ENCODE measurements at places on chromosomes 2 and 18.
A peak's percentile ranks its signal among the peaks of the same experiment; 100 is the strongest.

- DNase-seq = no peak
Observed at GRCh38 chr2:206820807-206821206, 55.4 kb downstream of the FASTKD2 start.

DNA sequence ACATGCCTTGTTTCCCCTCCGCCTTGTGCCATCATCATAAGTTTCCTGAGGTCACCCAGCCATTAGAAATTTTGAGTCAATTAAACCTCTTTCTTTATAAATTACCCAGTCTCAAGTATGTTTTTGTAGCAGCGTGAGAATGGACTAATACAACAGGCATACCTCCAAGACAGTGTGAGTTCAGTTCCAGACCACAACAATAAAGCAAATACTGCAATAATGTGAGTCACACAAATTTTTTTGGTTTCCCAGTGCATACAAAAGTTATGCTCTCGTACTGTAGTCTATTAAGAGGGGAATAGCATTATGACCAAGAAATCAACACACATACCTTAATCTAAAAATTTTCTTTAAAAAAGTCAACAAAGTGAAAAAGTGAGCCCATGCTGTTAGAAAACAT lies 217.2 kb downstream of the NR4A2 start:
- no peak for DNase-seq

DNA sequence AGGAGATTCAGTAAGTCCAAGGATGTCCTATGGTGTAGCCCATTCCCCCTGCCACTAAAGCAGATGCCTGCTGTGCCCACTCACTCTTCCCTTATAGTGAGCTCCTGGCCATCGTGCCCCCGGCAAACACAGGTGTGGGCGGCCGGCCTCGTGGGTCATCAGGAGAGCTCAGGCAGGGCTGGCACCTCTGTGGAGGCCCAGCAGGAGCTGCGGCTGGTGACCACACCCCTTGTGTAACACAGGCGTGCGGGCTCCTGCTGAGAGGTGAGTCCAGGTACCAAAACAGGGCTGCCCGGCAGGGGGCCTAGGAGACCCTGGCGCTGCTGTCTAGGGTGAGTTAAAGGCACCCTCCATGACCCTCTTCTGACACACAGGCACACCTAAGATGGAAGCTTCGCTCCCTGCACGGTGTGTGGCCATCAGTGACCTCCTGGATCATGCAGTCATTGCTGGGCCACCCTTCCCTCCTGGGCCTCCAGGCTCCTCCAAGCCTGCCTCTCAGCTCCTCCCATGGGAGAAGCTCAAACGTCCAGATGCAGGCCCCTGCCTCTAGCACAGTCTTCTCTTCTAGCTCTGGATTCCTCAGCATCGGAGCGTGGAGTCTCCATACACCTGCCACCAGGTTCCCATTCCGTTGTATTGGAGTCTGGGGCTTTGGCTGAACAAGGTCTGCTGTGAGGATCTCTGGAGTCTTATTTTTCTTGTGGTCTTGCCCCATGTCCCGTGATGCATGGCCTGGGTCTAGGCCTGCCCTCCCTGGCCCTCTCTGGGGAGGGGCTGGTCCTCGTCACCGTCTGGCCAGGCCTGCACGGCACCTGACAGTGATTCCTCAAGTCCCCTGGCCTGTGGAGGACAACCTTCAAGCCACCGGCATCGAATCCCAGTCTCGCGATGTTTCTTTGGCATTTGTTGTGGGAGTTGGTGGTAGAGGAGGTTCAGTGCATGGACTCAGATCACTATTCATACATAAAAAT lies 246.9 kb downstream of the ACKR3 start:
- no peak for DNase-seq

- DNase-seq = no peak
Observed at GRCh38 chr2:233650981-233651380, 14.7 kb downstream of the UGT1A10 start.

- DNase-seq = no peak
Observed at GRCh38 chr2:188628989-188629752, 337.5 kb downstream of the GULP1 start.

- no peak for DNase-seq
Observed at GRCh38 chr18:44856157-44856556, 175.5 kb downstream of the SETBP1 start.

- DNase-seq = no peak
Observed at GRCh38 chr2:54122939-54123338, 7.5 kb downstream of the ACYP2 start.

DNA sequence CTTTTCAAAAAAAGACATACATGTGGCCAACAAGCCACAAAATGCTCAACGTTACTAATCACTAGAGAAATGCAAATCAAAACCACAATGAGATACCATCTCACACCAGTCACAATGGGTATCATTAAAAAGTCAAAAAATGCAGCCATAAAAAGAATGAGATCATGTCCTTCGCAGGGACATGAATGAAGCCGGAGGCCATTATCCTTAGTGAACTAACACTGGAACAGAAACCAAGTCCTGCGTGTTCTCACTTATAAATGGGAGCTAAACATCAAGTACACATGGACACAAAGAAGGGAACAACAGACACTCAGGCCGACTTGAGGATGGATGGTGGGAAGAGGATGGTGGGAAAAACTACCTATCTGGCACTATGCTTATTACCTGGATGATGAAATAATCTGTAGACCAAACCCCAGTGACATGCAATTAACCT lies 17.8 kb upstream of the ATL2 start:
- DNase-seq = no peak

GRCh38 chr18:30858560-30858959 lies 184.0 kb downstream of the DSC3 start:
- no peak for DNase-seq

DNA sequence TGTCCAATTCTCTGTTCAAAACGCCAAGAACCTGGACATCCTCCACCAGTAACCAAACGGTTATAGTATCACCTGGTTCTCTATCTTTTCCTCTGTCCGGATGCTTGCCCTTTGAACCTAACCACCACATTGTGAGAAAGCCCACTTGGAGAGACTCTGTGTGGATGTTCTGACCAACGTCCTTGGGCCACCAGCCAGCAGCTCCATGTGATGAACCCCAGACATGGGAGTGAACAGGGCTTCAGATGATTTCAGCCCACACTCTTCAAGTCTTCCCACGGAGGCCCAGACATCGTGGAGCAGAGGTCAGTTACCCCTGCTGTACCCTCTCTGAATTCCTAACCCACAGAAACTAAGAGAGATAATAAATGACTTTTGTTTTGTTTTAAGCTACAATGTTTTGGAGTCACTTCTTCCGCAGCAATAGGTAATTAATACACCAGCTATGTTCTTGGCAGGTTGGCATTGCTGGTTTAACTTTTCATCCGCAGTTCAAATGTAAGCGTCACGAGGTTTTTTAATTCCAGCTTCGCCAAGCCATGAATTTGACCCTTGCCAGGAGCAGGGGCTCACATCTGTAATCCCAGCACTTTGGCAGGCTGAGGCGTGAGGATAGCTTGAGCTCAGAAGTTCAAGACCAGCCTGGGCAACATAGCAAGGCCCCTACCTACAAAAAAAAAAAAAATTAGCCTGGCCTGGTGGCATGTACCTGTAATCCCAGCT lies 36.1 kb upstream of the ZNF532 start:
- no peak for DNase-seq

DNA sequence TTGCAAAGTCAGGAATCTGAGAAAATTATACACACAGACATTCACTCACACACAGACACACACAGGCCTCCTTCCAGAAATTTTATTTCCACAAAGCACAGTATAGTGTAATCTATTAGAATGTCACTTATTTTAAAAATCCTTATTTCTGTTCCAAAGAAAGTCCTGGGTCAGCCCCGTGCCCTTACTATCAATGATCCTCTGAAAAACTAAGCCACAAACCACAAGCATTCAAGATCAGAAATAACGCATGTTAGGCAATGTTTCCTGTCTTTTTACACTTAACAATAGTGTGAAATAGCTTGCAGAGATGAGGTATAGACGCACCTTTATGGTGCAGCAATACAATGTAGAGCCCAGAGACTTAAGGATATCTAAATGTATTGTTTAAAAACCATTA lies 25.8 kb downstream of the TBC1D8 start:
- DNase-seq = no peak

GRCh38 chr2:23512778-23513177 lies 127.8 kb downstream of the KLHL29 start:
- no peak for DNase-seq

GRCh38 chr2:76958749-76959148 lies 563.4 kb downstream of the LRRTM4 start:
- no peak for DNase-seq

DNA sequence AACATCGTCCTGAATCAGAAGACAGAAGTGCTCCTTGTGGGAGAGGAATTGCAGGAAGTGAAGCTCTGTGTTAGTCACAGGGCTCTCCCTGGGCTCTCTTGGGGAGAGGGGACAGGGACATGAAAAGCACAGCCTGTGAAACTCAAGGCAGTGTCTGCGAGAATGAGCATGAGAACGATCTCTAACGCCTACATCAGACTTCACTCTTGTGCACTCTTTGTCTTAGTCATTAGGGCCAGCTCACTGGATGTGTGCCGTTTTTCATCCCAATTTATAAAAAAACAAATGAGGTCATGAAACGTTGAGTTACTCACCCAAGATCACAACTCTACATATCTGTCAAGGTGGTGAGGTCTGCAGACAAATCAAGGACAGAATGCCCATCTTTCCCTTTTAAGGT lies 27.0 kb upstream of the TWIST2 start:
- DNase-seq = no peak

- no peak for DNase-seq
Observed at GRCh38 chr2:116582850-116583249, 1231.6 kb upstream of the DDX18 start.

DNA sequence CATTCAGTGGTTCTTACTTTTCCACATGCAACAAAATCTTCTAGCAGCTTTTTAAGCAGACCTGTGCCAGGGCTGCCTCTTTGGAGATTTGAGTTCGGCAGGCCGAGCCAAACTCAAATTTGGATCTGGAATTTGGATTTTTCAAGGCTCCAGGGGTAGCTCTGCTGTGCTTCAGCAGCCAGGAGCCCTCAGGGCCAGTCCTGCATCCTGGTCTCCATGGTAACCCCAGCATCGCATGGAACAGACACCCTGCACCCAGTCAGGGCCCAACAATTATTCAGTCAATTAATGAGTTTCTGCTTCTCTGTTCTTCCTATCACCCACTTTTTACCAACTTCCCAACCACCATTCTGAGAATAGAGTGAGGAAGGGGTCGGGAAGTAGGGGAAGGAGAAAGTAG lies 30.0 kb downstream of the EN1 start:
- DNase-seq = no peak

DNA sequence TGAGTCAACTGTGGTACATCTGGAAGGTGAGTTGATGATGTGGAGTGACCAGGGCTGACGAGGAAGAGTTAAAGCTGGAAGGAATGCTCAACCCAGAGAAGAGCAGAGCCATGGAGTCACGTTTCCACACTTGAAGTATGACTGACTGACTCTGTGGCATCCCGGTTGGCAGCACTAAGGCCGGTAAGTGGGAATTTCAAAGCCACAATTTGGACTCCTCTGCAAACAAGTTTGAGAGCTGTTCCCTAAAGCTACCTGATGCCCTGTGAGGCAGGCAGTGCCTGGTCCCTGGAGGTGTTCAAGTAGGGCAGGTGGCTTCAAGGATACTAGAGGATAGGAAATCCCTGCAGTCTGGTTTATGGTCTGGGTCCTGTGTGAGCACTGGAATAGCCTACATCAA lies 69.3 kb upstream of the ITGB6 start:
- no peak for DNase-seq

GRCh38 chr2:102083393-102083703 lies 59.2 kb upstream of the IL1R1 start:
- DNase-seq = no peak

GRCh38 chr2:175282300-175282699 lies 100.8 kb upstream of the ATP5MC3 start:
- no peak for DNase-seq

DNA sequence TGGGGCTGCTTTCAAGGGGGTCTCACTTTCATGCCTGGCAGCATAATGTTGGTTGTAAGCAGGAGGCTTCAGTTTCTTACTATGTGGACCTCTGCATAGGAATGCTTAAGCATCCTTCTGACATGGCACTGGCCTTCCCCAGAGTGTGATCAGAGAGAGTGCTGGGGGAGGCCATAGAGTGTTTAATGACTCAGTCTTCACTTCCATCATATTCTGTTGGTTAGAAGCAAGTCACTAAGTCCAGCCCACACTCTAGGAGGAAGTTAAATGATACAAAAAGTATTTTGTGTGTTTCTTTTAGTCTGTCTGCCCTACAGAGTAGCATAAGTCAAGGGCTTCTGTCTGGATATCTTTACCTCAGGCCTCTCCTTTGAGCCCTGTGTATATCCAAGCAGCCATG lies 64.9 kb downstream of the GALNT1 start:
- DNase-seq = no peak

GRCh38 chr2:177171418-177171865 lies 41.2 kb upstream of the HNRNPA3 start:
- DNase-seq = no peak

- peak; percentile 84 for DNase-seq
Observed at GRCh38 chr2:158968396-158969161, at the start of gene TANC1. TSS of gene TANC1 (plus strand) at chr2:158968640. CDS start at chr2:159065911, 97,271 bp downstream.

GRCh38 chr18:8870528-8870927 lies 165.2 kb downstream of the MTCL1 start:
- no peak for DNase-seq

DNA sequence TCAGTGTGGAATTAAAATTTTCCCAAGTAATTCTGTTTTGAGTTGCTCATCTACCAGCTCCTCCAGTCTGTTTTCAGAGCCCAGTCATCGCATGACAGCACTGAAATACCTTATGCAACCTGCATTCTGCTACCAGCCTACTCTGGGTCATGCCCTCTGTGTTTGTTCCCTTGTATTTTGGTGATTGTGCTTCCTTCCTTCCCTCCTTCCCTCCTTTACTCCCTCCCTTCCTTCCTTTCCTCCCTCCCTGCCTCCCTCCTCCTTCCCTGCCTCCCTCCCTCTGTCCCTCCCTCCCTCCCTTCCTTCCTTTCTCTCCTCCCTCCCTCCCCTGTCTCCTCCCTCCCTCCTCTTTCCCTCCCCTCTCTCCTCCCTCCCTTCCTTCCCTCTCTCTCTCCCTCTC lies 289.6 kb downstream of the CDH2 start:
- no peak for DNase-seq

- DNase-seq = no peak
Observed at GRCh38 chr18:77733292-77733903, 483.8 kb downstream of the GALR1 start.

GRCh38 chr2:231673348-231673770 lies 35.0 kb upstream of the PTMA start:
- no peak for DNase-seq

DNA sequence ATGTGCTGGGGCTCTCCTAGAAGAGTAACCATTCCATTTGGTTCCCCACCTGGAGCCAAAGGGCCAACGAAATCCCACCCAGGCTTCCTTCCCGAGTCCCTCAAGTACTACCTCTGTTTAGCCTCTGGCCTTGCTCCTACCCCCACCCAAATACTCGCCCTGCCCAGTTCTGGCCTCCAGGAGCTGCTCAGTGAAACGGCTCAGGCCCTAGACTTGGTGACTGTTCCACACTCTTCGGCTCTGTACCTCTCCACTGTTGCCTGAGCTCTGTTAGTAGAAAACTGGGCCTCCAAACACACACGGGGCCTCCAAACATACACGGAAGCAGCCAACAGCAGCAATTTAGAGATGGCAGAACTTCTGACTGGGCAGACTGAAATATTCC lies 4.2 kb downstream of the OTX1 start:
- DNase-seq = peak; percentile 3

GRCh38 chr2:8876628-8877027 lies 39.2 kb upstream of the KIDINS220 start:
- no peak for DNase-seq

- no peak for DNase-seq
Observed at GRCh38 chr2:206028101-206028500, 57.9 kb downstream of the INO80D start.

GRCh38 chr18:35424356-35424755 lies 47.2 kb upstream of the ZNF396 start:
- DNase-seq = no peak

- DNase-seq = no peak
Observed at GRCh38 chr2:9095690-9096089, 92.2 kb upstream of the MBOAT2 start.

Data from activated T-cell treated with anti-CD3 and anti-CD28 coated beads, Interleukin-2, amount 50 U/mL, for 72 hours (primary cell).